ENCODE measurements at places on chromosomes 3 and 15.

- no peak for DNase-seq
Observed at GRCh38 chr15:75347222-75348033, 589 bp downstream of the NEIL1 start.

DNA sequence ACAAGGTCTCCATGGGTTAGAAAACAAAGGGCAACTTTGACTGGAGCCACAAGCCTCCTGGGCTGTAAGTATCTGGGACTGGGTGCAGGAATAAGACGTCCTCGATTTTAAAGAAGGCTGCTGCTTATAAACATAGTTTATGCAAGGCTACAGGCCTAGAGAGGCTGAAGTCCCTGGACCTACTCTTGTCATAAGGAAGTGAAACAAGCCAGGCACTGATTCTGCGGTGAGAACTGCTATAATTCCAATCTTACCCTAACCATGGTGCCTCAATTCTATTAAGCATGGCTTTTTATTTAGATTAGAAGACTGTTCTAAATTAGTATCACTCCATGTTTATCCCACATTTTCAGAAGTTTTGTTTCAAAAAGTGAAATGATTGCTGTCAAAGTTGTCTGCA is 777.6 kb downstream of the PLOD2 start:
- DNase-seq: no peak

- DNase-seq: no peak
Observed at GRCh38 chr3:173591401-173591800, 193.9 kb downstream of the NLGN1 start.

DNA sequence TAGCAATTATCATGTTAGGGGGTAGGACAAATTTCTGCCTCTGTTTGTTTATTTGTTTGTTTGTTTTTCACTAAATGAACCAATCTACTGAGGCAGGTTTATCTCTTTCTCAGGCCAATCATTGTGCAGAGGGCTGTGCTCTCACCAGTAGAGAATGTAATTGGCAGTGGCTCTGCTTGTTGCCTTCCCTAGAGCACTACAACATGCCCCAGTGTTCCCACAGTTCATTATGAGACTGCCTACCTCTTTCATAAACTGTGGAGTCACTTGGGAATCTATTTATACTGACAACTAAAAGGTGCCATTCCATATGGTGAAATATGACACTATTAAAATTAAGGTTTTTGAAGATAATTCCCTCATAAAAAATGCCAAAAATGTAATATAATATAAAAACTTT is 196.3 kb upstream of the ALCAM start:
- no peak for DNase-seq

GRCh38 chr3:42827654-42828053 is 18.4 kb downstream of the ACKR2 start:
- no peak for DNase-seq

DNA sequence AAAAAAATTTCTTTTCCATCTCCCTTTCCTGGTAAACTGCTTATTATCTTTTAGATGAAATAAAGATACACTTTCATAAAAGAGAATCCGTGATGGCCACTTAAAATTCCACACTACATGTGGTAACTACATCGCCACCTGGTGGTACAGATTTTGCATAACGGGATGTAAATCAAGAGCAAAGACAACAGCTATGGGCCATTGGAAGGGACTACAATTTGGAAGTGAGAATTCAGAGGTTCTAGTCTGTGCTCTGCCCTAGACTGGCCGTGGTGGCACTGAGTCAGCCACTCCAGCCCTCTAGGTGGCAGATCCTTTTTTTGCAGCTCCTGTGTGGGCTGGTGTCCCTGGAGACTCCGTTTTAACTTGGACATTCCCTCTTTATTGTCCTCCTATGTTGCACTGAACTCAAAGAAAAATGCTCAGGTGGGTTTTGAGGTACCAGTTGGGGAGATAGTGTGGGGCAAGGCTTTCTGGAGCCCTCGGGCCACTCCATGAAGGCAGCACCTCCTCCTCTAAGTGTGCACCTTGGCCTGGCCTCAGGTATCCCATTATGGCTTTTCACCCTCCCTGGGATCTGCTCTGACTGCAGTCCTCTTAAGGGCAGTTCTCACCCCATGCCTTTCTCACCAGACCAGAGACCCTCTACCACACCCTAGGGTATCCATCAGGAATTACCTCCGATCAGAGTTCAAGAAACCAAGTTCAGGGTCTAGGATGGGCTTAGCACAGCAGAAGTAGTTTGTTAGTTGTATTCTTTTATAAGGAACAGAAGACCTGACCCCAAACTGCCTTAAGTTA is 54.9 kb downstream of the SPSB4 start:
- peak; percentile 82 for DNase-seq

- DNase-seq: no peak
Observed at GRCh38 chr3:14474363-14475081, 65.6 kb downstream of the GRIP2 start.

DNA sequence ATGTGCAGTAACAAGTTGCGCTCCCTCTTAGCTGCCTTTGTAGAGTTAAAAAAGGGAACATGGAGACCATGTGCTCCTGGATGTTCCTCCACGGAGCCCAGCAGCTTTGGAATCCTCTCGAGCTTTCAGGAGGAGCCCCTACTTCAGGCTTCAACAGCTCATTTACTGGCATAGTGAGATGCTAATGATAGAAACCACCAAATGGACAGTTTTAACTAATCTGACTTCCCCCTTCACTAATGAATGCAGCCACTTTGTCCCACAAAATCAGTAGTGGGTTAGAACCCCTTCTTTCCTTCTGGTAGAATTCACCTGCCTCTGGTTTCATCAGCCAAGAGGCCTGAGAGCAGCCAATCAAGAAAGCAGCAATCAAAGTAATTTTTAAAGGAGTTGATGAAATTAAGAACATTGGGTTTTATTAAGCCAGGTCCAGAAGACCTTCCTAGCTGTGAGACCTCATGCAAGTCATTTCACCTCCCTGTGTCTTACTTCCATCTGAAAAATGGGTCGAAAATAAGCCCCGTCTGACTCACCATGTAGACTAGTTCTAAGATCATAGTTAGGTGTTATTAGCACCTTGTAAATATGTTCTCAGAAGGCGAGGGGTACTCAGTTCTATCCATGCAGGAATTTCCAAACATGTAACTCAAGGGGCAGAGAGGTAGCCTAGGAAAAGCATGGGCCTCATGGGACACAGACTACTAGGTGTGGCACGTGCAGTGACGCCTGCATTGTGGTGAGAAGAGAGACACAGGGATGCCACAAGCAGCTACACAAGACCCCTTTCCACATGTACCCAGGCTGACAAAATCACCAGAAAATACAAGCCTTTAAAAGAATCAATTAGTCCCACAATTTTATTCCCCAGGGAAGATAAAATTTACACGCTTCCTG is 179.7 kb upstream of the LPP start:
- DNase-seq: no peak

GRCh38 chr3:157087373-157087772 is 72.6 kb downstream of the CCNL1 start:
- no peak for DNase-seq

DNA sequence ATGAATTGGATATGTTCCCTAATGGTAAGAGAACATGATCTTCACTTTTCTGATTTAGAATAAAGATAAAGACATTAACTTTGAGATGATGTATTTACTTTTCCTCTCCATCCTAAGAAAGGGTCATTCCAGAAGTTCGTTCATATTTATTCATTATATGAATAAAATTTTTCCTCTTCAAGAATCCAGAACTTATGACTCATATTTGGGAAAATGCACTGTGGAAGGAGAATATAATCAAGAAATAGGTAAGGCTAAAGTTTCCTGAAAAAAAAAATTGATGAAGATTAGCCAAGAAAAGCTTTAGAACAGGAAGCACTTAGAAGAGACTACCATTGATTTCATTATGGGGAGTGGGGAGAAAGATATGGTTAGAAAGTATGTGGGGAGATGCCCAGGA is 36.5 kb upstream of the CBLB start:
- no peak for DNase-seq

DNA sequence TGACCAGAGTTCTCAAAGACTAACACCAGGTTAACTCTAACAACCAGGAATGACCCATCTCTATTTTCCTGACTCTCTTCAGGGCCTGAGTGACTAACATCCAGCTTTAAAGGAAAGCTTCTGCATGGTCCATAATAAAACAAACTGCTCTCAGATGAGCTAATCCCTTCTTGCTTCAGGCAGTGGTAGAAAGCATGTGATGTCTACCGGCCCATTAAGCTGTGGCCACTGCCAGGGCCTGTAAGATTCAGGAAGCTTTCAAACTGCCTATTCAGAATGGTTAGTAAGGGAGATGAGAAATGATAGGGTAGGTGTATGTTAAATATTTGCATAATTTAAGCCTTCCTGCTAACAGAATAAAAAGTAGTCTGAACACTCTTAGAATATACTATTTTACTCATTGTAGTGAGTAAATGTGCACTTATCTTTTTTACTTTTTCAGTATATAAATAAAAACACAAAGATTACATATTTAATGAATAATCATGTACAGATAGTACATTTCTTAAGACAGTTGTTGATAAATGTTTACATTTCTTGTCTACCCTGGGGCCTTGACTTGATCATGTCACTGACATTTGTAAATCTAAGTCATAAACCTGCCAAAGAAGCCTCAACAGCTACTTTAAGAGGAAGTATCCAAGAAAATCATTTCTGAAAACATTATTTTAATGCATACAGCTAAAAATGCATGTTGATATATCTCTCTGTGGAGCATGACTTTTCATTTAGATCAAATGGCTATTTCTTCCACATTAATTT is 222.0 kb downstream of the MCTP2 start:
- DNase-seq: no peak
